Stimulated activated CD4-positive, alpha-beta T cell treated with anti-CD3 and anti-CD28 coated beads, Interleukin-2, amount 100 ng/mL, for 24 hours (primary cell): ENCODE measurements at places on chromosomes 5 and 9.

DNA sequence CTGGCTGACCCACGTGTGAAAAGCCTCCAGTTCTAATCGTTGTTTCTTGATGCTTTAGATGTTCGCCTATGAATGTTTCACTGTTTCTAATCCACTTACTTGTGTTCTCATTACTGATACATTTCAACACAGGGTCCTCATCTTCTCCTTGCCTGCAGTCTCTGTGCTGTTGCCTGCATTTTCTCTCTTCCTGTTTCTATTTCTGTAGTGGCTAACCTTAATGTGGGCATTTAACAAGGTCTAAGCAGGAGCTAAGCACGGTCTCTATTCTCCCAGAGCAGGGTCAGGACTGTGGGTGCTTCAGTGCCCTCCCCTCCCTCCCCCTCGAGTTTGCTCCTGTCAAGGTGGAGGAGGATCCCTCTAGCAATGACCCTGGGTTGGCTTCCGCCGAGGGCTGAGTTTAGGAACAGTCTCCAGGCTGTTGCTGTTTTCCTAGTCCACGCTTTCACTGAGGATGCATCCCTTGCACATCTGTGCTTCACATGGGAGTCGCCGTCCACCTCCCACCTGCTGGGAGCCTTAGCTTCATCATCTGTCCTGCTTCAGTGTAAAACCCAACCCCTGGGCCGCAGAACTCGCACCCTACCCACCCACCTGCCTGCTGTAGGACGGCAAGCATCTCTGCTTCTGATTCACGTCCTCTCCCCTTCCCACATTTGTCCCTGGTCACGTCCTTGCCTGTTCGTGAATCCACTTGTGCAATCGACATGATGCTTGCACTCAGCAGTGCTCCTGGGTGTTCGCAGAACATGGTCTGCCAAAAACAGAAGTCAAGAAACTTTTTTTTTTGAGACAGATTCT is 2.4 kb upstream of the EXOC3 start:
- DNase-seq = no peak

- no peak for DNase-seq
These were observed 39.5 kb downstream of the ADAMTS16 start for GRCh38 chr5:5179597-5179996.

GRCh38 chr5:59893429-59894227 is at the start of gene PDE4D:
PDE4D (minus strand) TSS chr5:59893726.
- DNase-seq = peak; percentile 17

DNA sequence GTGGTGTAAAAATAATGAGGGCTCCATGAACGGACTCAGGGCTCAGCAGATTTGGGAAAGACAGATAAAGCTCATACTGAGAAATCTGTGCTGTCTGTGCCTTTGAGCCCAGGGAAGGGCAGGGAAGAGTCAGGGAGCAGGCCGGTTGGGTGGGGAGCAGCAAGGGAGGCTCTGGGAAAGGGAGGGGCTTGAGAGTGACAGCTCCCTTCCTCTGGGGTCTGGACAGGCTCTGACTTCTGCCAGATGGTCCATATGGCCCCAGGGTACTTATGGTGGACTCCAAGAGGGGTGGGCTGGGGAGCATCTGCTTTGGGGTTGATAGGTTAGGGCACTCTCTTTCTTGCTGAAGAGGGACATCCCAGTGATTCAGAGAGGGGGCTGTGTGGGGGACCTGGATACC is 2.1 kb downstream of the NPR2 start:
- DNase-seq = no peak

DNA sequence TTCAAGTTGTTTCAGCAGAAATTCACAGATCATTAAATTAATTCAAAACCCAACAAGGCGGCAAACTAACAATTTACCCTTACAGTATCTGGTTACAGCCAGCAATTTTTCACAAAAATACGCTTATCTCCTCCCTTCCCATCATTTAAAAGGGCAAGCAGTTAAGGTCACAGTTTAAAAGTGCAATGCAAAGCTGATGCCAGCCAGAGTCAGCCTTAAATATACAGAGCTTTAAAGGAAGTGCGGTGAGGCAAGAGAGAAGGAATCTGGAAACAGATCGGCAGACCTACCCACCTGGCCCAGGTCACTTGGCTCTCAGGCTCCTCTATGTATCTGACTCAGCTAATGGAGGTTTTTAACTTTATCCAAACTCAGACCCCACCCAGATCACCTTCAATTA is 31.0 kb downstream of the EPB41L4A start:
- DNase-seq = no peak

- DNase-seq = no peak
These were observed 54.6 kb upstream of the ABCA1 start for GRCh38 chr9:104982543-104982942.

DNA sequence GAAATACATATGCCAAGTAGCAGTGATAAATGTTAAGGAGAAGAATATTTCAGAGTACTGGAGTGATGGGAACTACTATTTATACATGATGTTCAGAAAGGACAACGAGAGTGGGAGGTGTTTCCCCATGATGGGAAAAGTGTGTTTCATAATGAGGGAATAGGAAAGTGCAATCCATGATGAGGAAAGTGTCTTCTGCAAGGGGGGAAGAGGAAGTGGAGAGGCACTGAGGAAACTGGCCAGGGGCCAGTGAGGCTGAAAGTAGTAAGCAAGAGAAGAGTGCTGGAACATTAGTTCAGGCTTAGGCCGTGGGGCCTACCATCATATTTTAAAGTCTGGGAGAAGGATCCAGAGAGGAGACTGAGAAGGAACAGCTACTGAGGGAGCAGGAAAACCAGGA is 327.2 kb downstream of the SLF1 start:
- DNase-seq = no peak

GRCh38 chr9:68706363-68707201 is 1.5 kb downstream of the PIP5K1B start:
- peak; percentile 5 for DNase-seq

DNA sequence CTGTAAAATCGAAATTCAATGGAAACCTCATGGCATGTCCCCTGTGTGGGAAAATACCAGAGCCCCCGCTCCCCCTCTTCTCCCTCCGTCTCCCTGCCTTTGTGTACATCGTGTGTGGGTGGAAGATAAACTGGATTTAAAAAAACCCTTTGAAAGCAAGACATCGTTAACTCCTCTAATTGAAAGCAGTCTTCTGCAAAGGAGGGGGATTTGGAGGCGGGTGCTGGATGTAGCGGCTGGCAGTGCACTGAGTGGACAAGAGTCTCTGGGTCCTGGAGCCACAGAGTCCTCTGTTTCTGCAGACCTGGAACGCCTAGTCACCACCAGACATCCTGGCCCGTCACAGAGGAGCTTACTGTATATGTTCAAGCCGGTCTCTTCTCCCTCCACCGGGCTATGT is 169.4 kb downstream of the PAPPA start:
- no peak for DNase-seq

DNA sequence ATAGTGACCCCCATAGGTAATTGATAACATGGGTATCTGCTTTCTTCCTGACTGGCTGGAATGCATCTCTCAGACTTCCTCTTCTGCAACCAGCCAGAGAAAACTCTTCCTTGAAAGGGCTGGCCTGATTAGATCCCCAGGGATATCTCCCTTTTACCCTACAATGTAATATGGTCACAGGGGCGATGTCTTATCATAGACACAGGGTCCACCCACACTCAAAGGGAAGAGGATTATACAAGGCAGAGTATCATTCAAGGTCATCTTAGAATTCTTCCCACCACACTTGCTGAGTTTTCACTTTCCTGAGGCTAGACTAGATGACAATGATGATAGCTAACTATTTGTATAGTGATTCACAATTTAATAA is 33.2 kb downstream of the TTLL11 start:
- no peak for DNase-seq

- no peak for DNase-seq
These were observed 141.0 kb downstream of the ST8SIA4 start for GRCh38 chr5:100762108-100762507.

DNA sequence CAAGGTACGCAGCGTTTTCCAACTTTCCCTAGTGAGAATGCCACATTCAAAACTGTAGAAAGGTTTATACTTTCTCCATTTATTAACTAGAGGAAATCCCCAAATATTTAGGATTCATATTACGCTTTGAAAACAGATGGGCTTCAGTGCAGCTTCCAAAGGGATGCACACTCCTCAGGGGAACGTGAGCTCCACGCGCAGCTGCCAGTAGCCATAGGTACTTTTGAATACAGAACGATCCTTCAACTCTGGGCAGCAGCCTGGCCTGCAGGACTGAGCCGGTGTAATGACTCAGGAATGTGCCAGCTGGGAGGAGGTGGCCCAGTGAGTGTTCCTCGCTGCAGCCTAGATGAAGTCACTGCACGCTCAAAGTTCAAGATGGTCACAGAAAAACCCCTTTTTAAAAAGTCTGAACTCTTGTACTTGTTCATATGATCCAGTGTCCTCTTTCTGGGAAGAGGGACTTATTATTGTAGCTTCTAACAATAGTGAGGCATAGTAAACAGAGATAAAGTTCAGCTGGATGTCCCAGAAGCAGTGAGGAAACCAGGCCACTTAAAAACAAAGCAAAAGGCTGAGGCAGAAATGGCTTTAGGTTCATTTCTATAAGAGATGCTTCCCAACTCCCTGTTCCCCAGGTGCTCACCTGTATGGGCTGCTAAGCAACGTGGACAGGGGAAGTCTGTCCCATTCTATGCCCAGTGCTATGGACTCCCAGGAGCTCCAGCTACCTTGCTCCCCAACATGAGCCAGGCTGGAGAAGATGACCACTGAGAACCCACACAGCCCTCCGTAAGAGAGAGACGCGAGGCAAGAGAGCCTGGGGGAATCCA is 130.0 kb downstream of the LHFPL2 start:
- no peak for DNase-seq

DNA sequence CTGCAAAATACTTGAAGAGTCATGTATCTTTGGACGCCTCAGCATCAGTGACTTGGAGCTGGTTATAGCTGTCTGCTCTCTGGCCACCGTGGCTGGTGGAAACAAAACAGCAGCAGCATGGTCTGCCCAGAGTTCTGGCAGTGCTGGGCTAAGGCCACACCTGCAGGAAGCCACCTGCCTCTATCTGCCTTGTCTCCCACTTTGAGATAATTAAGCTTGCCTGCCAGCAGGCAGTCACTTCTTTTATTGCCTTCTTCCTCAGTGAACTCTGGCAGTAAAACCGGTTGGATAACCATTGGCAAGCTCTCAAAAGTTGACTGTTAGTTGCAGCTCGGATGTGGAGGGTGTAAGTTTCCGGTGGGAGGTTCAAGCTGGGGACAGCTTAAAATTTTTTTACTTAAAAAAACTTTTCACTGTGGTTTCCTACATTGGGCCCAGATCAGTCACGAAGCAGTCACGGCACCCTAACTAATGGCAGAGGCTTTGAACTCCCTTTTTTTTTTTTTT is 4.9 kb downstream of the SMIM3 start:
- DNase-seq = peak; percentile 63

DNA sequence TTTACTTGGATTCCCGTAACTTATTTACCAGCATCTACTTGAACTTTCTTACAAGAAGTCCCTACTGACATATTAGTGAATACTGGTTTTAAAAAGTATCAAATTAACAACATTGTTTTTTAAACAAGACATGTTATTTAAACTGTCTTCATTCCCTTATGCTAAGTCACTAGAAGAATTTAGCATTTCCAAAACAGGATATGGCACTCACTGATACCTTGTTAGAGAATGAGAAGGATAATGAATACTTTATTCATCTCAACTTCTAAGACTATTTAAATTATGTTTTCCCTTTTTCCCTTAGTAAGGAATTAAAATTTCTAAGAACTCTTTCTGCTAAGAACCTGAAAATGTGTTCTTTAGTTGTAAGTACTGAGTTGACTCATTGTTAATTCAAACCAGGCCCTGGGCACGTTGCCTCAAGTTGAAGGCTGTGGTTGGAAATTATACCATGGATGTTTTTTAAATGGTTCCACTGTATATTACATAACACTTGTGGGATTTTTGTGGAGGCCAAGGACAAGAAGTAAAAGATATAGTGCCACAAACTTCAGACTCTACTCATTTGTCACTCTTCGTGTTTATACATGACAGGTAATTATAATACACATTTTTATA is 219.0 kb upstream of the EDIL3 start:
- DNase-seq = no peak

DNA sequence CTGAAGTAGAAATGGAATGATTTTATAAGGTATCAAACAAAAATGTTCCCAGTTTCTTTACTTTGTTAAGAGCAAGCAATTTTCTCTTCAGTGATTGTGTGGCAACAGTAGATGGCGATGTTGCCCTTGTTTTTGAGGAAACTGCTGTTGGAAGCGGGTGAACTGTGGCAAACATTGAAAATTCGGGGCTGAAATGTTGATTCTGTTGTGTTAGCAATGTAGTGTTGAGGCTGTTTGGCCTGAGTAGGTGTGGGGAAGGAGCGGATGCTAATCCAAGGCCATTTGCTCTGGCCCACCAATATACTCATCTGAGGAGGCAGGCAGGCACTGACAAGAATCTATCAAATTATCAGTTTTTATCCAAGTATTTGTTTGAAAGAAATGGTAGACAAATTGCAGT is 129.8 kb downstream of the SLC12A2 start:
- peak; percentile 43 for DNase-seq

DNA sequence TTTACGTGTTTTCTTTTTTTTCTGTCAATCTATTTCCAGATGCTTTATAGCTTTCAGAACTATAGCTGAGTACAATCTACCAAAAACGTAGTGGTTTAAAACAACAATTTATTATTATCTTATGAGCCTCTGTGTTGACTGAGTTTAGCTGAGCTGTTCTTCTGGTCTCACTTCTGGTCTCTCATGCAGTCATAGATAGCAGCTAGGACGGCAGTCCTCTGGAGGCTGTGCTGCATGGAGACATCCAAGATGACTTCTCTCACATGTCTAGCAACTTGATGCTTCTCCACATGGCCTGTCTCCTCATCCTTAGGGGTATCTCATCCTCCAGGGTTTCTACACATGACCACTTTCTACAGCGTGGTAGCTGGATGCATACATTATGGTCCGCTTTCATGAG is 22.0 kb upstream of the RAD23B start:
- no peak for DNase-seq

GRCh38 chr5:16841416-16841815 is 94.7 kb downstream of the MYO10 start:
- no peak for DNase-seq

- peak; percentile 21 for DNase-seq
These were observed 6.6 kb upstream of the FAM151B start for GRCh38 chr5:80481019-80481893.

DNA sequence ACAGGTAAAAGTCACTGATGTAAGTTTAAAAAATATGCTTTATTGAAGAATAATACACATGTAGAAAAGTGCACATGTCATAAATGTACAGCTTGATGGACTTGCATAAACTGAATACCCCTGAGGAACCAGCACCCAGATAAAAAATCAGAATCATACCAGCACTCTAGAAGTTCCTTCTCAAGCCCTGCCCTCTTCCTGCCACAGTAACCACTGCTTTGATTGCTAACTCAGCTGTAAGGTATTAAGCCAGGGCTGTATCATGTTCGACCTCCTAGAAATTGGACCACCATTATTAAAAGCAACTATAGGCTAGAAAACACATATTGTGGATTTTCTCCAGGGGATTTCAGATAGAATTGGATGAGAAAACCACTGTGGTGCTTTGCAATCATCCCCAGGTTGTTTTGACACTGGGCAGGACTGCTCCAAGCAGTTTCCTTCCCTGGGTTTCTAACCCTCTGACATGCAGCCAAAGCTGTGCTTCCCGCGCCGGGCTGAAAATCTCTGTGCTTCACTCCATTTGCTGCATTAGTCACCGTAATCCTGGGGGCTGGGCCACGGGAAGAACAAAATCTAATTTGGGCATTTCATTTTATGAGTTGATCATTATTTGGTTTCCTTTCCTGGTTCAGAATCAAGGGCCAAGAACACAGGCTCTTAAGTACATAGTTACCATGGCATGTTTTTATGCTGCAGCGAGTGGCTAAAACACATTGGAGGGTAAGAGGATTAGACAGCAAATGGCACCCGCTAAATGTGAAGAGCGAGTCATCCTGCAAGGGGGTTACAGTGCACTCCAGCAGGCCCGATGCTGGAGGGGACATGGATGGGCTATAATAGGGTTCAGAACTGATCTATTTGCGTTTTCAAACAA is 139.4 kb upstream of the IL12B start:
- DNase-seq = no peak
